ENCODE measurements at places on chromosomes 16 and 17.

DNA sequence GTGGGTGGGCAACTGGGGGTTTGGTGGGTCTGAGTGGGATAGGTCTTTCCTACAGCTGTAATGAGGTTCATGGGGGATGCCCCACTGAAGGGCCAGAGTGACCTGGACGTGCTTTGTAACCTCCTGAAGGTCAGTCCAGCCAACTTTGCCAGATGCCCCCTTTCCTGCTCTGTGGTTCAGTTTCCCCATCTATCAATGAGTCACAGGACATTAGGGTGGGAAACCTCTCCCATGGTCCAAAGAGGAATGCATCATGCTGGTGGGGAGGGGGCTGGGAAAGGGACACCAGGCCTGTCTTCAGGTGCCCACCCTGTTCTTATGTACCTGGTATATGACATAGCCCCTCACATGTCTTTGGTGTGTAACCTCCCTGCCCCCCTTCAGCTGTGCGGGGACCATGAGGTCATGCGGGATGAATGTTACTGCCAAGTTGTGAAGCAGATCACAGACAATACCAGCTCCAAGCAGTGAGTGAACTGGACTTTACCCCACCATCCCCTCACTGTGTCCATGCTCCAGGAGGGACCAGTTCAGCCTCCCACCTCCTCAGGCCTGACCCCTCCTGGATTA, 24.0 kb upstream of the ALKBH5 start:
- no peak for DNase-seq

- DNase-seq = no peak
Observed at GRCh38 chr16:3656491-3657468, 2.3 kb downstream of the DNASE1 start.

DNA sequence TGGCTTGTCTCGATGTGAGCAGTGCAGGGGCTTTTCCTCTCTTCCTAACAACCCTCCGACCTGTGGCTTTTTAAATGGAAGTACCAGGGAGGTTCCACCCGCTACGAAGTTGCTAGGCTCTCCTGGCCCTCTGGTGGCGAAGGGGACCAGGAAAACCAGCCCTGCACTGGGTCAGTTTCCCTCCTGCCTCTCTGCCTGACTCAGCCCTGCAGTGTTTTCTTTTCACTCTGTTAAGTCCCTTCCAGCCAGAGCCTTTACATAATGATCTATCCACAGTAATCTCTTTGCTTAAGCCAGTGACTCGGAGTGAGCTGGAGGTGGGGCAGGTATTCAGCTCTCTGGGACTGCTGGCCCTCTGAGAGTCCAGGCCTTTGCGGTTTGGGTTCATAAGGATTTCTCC, 331.3 kb upstream of the EEF2KMT start:
- DNase-seq = no peak

- no peak for DNase-seq
Observed at GRCh38 chr17:47999582-47999981, 28.7 kb downstream of the CDK5RAP3 start.

GRCh38 chr17:40369923-40370322, 5.4 kb upstream of the GJD3 start:
- DNase-seq = no peak
